CD8-positive, alpha-beta T cell (primary cell): ENCODE measurements at places on chromosomes 6 and 20.

GRCh38 chr20:37308086-37309050, 18.9 kb downstream of the MANBAL start:
- no peak for DNase-seq

- no peak for DNase-seq
Observed at GRCh38 chr6:35202066-35202546, 11.7 kb upstream of the SCUBE3 start.

DNA sequence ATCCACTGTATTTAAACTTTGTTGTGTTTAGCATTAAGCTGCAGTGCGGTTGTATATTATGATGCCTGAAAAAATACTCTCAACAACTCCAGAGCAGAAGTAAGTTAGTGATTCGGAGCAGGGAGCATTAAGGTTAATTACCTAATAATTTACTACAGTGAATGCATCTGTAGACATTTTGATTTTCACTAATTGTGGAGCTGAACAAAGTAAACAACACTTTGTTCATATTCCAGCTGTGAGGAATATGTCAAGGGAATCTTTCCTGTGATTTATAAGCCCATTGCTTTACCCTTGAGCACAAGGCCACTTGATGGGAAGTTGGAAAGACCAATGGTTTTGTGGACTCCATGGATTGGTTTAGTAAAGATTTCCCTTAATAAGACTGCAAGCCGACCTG, 77.1 kb downstream of the CBLN4 start:
- DNase-seq, result no peak

DNA sequence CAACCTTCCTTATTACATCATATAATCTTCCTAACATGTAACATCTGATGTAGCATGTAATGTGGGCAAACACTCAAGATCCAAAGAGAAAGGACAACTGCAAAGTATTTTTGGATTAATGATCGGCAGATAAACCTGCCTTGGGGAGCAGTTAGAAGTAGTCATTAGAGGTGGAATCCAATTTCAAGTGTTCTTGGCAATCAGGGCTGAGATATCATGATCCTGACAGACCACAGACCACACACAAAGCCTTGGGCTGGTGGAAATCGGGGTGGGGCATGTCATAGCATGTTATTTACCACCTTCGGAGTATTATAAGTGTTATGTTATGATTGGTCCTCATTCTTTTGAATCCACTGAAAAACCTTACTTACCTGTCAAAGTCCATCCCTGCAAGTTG, 16.3 kb downstream of the NCOA5 start:
- DNase-seq, result no peak

- DNase-seq, result no peak
Observed at GRCh38 chr20:50318710-50319109, 128.1 kb downstream of the CEBPB start.

GRCh38 chr6:45920819-45921511, 94.7 kb downstream of the CLIC5 start:
- no peak for DNase-seq

GRCh38 chr6:149138089-149138488, 179.4 kb upstream of the TAB2 start:
- DNase-seq, result no peak

DNA sequence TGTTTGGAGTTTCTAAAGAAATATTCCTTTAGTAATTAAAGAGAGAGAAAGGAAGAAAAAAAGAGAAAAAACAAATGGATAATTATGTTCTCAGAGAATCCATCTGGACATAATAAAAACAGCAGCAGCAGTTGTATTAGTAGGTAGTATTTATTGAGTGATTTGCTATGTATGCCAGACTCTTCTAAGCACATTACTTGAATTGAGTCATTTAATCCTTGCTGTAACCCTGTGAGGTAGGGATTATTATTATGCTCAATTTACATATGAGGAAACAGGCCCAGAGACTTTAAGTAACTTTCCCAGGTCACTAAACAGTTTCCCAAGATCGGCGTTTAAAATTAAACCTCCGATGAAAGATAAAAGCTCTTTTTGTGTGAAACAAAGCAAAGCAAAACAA, 238.8 kb downstream of the TSHZ2 start:
- no peak for DNase-seq
